ENCODE measurements at places on chromosomes 16 and 17. TPM values are rescaled to one million over a fixed set of nuclear protein-coding genes. Genes with fewer than 3 reads are reported as not detected.

Gene ASB16
- not detected for total RNA-seq

DNA sequence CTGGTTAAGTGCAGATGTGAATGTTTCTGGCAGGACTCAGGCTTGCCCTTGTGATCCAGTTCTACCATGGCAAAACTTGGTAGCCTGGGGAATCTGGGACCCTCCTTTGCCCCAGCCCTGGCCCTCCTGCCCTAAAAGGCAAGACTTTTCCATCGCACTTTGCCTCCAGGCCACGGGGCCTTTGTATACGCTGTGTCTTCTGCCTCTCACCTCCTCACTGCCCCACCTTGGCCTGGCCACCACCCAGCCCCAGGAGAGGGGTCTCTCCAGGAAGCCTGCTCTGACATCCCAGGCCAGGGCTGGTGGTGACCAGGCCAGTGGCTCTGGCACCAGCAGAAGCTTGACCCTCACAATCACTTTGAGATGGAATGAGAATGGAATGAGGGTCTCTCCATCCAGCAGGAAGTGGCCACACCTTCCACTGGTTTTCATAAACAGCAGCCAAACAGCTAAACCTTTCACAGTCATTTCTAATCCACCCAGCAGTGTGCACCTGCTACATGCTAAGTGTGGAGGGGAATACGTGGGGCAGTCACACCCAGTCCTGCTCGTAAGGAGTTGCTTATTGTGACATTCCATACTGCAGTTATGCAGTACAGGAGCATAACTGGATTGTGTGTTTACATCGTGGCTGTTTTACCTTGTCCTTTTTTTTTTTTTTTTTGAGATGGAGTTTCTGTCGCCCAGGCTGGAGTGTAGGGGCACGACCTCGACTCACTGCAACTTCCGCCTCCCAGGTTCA, 1.6 kb upstream of the MRPL38 start:
- H3K27ac ChIP-seq, result no peak overlapping the region
- no peak overlapping the region for H3K4me3 ChIP-seq
- H3K27me3 ChIP-seq, result no peaks in the 10 kb centered on the region
- DNase-seq, result no peak
- H3K36me3 ChIP-seq, result no peaks in the 10 kb centered on the region

GRCh38 chr16:4618645-4619418, 4.1 kb upstream of the UBALD1 start:
- H3K4me3 ChIP-seq, result no peak overlapping the region
- no peaks in the 10 kb centered on the region for H3K36me3 ChIP-seq
- H3K27me3 ChIP-seq, result no peaks in the 10 kb centered on the region
- DNase-seq, result no peak
- H3K4me1 ChIP-seq, result 0 out of 2 replicates have a peak, but pooled peaks cover 6% of the 10 kb centered on the region
- no peak overlapping the region for H3K27ac ChIP-seq

DNA sequence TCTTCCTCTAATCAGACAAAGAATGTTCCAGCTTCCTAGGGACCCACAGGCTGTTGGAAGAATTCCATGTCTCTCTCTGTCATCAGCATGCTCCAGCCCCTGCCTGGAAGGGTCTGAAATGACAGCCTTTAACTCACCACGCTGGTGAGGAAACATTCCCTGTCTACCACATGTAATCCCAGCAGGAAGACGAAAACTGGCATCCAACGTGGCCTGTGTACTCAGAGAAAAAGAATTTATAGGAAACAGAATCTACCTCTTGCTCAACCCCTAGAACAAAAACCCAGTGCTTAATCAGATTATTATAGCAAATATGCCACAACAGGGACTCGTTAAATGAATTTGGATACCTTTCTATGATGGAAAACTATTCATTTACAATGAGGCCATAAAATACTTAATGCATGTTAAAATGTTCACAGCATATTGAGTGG, 147.3 kb upstream of the FOXF1 start:
- no peaks in the 10 kb centered on the region for H3K27me3 ChIP-seq
- no peaks in the 10 kb centered on the region for H3K36me3 ChIP-seq
- H3K4me1 ChIP-seq, result peaks cover 23% of the 10 kb centered on the region
- H3K27ac ChIP-seq, result peak overlapping the region; percentile 54

GRCh38 chr16:88131256-88131655, 180.0 kb downstream of the BANP start:
- peaks cover 18% of the 10 kb centered on the region for H3K27me3 ChIP-seq
- no peak for DNase-seq
- H3K4me1 ChIP-seq, result no peaks in the 10 kb centered on the region

GRCh38 chr17:31497994-31498826, 106.7 kb downstream of the RAB11FIP4 start:
- H3K27ac ChIP-seq, result no peak overlapping the region
- H3K27me3 ChIP-seq, result peaks cover 33% of the 10 kb centered on the region
- no peaks in the 10 kb centered on the region for H3K36me3 ChIP-seq
- H3K4me3 ChIP-seq, result no peak overlapping the region

Gene CTRB2
- not detected for total RNA-seq

- H3K4me3 ChIP-seq, result no peak overlapping the region
- peaks cover 53% of the 10 kb centered on the region for H3K4me1 ChIP-seq
- H3K27me3 ChIP-seq, result no peaks in the 10 kb centered on the region
- no peaks in the 10 kb centered on the region for H3K36me3 ChIP-seq
Observed at GRCh38 chr16:87202346-87202745, 114.8 kb downstream of the C16orf95 start.

Gene SEPTIN12
- total RNA-seq, result not detected

Gene PRAC1
- total RNA-seq, result not detected

DNA sequence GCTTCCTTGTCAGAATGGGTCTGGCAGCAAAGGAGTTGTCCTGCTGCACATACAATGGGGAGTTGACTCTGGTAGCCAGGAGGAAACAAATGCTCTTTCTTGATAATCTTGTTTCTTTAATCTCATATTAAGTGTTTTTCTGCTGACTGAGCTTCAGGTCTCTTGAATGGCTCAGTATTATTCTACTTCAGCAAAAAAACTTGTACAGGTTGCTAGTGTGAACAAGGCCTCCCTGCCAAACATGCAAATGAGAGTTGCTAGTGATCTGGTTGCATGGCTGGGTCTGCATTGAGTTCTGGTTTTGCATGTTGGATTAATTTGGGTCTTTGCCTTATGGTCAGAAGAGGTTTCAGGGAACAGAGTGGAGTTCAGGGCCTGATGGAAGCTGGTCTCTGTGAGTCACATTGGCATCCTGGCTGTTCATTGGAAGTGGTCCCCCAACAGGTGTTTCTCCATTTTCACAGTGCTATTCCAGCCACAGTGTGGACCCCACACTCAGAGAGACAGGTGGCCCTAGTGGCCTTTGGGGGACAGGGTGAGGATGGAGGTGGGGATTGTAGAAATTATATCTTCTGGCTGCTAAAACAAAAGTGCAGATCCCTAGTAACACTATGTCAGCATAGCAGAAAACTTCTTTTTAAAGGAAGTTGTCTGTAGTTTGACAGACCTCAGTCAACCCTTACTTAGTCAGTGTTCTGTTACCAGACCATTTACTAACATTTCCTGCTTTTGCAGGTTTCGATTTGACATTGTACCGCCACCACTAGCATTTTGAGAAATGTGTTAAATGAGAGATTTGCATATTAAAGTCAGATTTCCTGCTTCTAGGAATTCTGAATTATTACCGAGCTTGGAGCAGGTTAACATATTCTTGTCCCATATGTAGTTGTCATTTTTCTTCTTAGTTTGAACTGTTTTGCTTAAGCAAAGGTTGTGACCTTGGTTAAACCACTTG, 47.1 kb downstream of the EPN2 start:
- H3K36me3 ChIP-seq, result 0 out of 2 replicates have a peak, but pooled peaks cover 4% of the 10 kb centered on the region
- H3K4me3 ChIP-seq, result no peak overlapping the region
- H3K27ac ChIP-seq, result no peak overlapping the region
- H3K4me1 ChIP-seq, result 0 out of 2 replicates have a peak, but pooled peaks cover 7% of the 10 kb centered on the region
- no peaks in the 10 kb centered on the region for H3K27me3 ChIP-seq

DNA sequence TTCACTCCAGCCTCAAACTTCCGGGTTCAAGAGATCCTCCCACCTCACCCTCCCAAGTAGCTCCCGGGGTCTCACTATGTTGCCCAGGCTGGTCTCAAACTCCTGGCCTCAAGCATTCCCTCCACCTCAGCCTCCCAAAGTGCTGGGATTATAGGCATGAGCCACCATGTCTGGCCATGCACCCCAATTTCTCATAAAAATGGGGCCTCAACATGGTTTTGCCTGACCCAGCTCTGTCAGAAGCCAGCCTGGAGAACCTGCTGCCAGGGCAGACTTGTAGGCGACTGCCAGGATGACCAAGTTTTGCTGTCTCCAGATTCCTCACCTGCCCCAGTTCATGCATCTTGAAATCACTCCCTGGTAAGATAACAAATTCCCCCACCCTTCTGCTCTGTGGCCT, 82.9 kb downstream of the AIPL1 start:
- no peak overlapping the region for H3K4me3 ChIP-seq
- no peak for DNase-seq
- H3K4me1 ChIP-seq, result no peaks in the 10 kb centered on the region
- H3K27ac ChIP-seq, result no peak overlapping the region
- H3K27me3 ChIP-seq, result no peaks in the 10 kb centered on the region

DNA sequence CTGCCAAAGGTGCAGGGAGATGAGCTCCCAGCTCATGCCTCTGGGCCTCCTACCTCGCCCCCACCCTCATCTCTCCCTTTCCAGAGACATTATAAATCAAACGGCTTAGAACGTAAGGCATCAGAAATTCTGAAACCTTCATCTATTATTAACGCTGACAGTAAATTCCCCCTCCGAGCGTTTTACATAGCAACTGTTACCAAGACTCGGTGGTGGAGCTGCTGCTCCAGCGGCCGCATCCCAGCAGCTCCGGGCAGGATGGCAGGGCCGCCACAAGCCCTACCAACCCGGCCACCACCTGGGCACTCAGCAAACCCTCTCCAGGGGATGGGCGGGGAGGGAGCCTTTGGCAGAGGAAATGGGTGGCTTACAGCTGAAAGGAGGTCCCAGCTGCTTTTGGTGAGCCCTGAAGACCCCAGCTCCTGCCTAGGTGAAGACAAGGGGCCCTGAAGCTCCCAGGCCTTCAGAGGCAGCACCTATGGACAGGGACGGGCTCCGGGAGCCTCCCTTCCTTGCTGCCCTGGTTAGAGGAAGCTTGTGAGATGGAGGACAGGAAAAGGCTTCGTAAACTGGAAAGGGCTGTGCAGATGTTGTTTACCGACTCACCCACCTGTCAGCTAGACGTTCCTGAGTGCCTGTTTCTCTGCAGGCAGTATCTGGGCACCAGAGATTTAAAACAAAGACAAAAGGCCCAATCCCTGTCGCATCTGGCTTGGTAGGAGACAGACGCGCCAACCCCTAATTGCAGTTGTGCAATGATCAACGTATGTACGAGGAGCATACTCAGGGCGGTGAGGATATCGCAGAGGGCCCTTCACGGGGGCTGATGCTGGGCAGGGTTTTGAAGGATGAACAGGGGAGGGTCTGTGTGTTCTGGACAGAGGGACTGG, 76.9 kb downstream of the RAI1 start:
- DNase-seq, result no peak
- H3K27me3 ChIP-seq, result no peaks in the 10 kb centered on the region
- no peak overlapping the region for H3K4me3 ChIP-seq

GRCh38 chr17:72725433-72726068, 366.9 kb downstream of the SLC39A11 start:
- H3K36me3 ChIP-seq, result no peaks in the 10 kb centered on the region
- peak; percentile 76 for DNase-seq
- H3K27me3 ChIP-seq, result no peaks in the 10 kb centered on the region
- no peak overlapping the region for H3K27ac ChIP-seq
- no peak overlapping the region for H3K4me3 ChIP-seq

Gene TAC4
- not detected for total RNA-seq

Gene CA4
- total RNA-seq, result not detected

Gene LDHD
- total RNA-seq, result 0.38 TPM

Gene USP6
- total RNA-seq, result not detected

Gene TMEM238L
- total RNA-seq, result not detected

- peak; percentile 71 for DNase-seq
- H3K4me1 ChIP-seq, result no peaks in the 10 kb centered on the region
- H3K36me3 ChIP-seq, result no peaks in the 10 kb centered on the region
- H3K27ac ChIP-seq, result no peak overlapping the region
- no peak overlapping the region for H3K4me3 ChIP-seq
- H3K27me3 ChIP-seq, result 0 out of 2 replicates have a peak, but pooled peaks cover 2% of the 10 kb centered on the region
Observed at GRCh38 chr17:37844158-37844976, 79.8 kb upstream of the TBC1D3K start.
